ENCODE measurements at places on chromosomes 11 and 22.

- ATAC-seq = no peak
These were observed 31.3 kb downstream of the RPL27A start for GRCh38 chr11:8713760-8714454.

- ATAC-seq = no peak
These were observed 82.2 kb upstream of the AKIP1 start for GRCh38 chr11:8828580-8829361.

DNA sequence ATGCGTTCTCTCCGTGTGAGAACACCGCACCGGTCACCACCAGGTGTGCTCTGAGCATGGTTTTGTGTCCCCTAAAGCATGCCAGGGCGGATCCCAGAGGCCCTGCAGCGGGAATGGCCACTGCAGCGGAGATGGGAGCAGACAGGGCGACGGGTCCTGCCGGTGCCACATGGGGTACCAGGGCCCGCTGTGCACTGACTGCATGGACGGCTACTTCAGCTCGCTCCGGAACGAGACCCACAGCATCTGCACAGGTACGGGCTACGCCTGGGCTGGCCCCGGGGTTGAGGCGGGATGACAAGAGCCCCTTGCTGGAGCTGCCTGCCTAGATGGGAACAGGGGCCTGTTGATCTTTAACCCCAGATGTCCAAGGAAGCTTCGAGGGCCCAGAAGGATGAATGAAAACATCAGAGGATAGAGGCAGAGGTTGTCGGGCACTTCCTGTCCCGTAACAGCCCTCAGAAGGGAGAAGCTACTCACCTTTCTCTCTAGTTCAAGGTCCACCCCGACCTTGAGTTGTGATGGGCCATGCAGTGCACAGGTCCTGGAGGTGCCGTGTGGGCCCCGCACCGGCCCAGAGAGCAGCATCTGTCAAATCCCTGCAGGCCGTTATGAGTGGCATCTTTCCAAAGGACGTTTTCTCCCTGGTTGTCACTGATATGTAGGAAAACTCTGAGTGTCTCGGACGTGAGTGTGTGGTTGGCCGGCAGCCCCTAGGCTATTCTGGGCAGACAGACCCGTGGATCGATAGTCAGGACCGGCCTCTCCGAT is 3.3 kb downstream of the CRELD2 start:
- ATAC-seq = no peak

GRCh38 chr11:15127341-15127740 is 12.6 kb downstream of the INSC start:
- ATAC-seq = no peak

GRCh38 chr11:105226091-105226490 is 86.5 kb upstream of the CARD18 start:
- no peak for ATAC-seq

- ATAC-seq = no peak
These were observed 122.3 kb downstream of the ATXN10 start for GRCh38 chr22:45793892-45794291.

Data from motor neuron (in vitro differentiated cells).